ENCODE measurements at places on chromosomes 6 and 20.

GRCh38 chr6:144331491-144331969 lies 46.4 kb downstream of the UTRN start:
- no peak for DNase-seq

DNA sequence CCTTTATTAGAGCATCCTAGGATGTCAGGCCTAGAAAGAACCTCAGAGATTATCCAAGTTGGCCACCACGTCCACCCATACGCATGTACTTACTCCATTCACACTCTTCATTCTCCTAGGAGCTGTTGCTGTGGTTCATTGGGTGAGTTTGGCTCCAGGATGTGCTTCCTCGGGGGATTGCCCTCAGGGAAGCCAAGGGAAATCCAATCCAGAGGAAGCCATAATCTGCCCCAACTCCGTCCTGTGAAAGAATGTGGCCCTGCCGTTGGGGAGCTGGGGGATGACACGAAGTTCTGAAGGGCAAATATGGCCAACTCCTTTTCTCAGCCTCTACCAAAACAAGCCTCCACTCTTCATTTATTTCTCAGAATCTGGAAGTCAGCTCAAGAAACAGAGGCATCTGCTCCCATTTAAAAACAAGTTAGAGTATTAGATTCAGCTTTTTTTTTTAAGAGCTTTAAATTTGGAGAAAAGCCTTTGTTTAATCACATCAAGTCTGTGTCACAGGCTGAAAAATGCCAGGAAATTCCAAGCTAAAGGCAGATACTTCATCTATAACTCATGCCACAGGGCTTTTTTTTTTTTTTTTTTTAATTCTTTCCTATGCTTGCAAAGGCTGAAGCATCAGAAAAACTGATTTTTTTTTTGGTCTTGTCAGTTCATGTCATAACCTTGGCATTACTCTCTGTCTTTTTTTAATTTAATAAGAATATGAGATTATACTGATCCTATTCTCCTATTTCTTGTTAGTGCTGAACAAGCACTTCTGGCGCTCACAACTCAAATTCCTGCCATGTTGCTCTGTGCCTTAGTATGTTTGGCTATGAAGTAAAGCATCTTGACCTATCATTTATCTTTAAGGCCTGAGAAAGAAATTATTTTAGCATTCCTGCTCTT lies 480.9 kb upstream of the MARCKS start:
- no peak for DNase-seq

DNA sequence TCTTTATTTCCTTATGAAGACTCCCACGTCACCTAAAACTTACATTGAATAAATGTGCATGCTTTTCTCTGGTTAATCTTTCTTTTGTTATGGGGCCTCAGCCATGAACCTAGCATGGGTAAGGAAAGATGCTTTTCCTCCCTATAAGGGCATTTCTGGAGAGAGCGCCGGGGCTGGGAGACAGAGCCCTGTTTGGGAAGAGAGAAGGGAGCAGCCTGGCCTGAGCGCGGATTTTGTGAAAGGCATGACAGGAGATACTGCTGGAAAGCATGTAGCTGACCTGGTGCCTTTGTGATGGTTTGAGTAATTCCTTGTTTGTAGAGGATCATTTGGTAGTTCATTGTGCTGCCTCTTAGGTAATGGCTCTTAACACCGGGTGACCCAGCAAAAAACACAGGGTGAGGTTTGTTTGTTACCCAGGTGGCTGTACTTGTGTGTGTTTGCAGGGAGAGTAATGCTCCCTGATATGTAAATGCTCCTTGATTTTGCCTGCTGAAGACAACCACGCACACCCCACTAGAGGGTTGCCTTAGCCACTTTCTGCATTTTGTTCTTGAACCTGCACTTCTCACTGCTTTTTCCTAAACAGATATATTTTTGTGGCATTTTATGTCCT lies 59.2 kb downstream of the ANKRD6 start:
- no peak for DNase-seq

GRCh38 chr6:104936766-104937535 lies 20.0 kb upstream of the LIN28B start:
- no peak for DNase-seq

- peak; percentile 65 for DNase-seq
Measured at GRCh38 chr6:141562186-141562811, 570.4 kb upstream of the GJE1 start.

DNA sequence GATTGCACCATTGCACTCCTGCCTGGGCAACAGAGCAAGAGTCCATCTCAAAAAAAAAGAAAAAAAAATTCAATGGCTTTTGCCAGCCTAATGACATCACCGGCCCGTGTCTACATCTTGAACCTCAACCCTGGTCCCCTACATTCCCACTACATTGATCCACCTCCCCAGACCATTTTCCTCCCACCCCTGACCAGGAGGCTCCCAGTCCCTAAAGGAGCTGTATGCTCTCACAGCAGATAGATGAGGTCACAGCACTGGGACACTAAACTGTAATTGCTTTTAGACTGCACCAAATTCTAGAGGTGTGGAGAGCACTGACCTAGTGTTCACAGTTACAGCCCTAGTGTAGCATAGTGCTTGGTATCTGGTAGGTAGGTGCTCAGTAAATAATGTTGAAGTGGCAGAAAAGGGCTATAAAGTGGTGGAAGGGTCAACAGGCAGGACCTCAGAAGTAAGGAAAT lies 10.7 kb downstream of the TGIF2 start:
- DNase-seq: no peak

GRCh38 chr6:28543651-28544610 lies 18.2 kb downstream of the GPX5 start:
- peak; percentile 65 for DNase-seq

DNA sequence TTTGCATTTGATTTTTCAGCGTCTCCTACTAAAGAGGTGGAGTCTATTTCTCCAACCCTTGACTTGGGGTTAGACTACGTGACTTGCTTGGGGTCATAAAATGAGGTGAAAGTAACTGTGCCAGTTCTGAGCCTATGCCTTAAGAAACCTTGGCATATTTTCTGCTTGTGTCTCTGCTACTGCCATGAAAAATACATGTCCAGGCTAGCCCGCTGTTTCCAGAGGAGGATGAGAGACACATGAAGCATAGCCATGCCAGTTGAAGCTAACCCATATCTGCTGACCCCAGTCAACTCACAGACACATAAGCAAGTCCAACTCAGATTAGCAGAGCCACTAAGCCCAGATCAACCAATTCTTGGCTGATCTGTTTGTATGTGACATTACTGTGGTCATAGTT lies 38.7 kb downstream of the SCP2D1 start:
- no peak for DNase-seq

- no peak for DNase-seq
Measured at GRCh38 chr6:159438106-159438505, 254.9 kb downstream of the SOD2 start.

All from activated effector memory CD4-positive, alpha-beta T cell treated with anti-CD3 and anti-CD28 coated beads, Interleukin-2, amount 50 U/mL, for 16 hours (primary cell).